ENCODE measurements at places on chromosomes 3 and 15. TPM values are rescaled to one million over a fixed set of nuclear protein-coding genes. Genes with fewer than 3 reads are reported as not detected.

GRCh38 chr3:148723631-148724030, 25.9 kb downstream of the AGTR1 start:
- ATAC-seq = no peak

- ATAC-seq = peak; percentile 48
These were observed 836.2 kb downstream of the AGBL1 start for GRCh38 chr15:86915811-86916331.

GRCh38 chr3:152719264-152719663, 115.7 kb upstream of the P2RY1 start:
- no peak for ATAC-seq

The ROPN1B gene
- total RNA-seq = not detected

DNA sequence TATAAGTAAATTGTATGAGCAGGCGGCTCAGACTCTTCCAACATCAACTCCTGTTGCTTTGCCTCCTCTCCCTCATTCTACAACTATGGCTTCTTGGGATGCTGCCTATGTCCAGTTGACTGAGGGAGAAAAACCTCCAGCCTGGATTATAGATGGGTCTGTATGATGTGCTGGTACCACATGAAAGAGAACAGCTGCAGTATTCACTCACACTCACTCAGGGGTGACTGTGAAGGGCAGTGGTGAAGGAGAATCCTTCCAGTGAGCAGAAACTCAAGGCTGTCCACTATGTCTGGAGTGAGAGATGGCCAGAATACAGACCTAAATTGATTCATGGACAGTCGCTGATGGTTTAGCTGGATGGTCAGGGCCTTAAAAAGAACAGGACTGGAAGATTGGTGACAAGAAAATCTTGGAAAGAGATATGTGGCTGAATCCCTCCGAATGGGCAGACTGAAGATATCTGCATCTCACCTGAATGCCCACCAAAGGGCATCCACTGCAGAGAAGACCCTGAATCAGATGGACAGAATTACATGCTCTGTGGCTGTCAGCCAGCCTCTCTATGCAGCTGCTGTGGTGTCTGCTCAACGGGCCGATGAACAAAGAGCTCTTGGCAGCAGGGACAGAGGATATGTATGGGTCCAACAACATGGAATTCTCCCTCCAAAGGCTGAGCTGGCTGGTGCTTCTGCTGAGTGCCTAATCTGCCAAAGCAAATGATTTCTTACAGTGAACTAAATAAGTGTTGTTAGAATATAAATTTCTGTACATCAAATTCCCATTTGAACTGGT, 1.9 kb upstream of the BCL2L10 start:
- ATAC-seq = no peak

GRCh38 chr3:134085034-134085775, 55.5 kb upstream of the SLCO2A1 start:
- no peak for ATAC-seq

- no peak for ATAC-seq
These were observed 48.8 kb downstream of the SENP7 start for GRCh38 chr3:101464235-101464634.

- no peak for ATAC-seq
These were observed 330.8 kb upstream of the PDZRN3 start for GRCh38 chr3:73955494-73956070.

GRCh38 chr3:157865352-157866000, 240.7 kb downstream of the SHOX2 start:
- ATAC-seq = no peak

The FBXO40 gene
- 0.16 TPM for total RNA-seq

DNA sequence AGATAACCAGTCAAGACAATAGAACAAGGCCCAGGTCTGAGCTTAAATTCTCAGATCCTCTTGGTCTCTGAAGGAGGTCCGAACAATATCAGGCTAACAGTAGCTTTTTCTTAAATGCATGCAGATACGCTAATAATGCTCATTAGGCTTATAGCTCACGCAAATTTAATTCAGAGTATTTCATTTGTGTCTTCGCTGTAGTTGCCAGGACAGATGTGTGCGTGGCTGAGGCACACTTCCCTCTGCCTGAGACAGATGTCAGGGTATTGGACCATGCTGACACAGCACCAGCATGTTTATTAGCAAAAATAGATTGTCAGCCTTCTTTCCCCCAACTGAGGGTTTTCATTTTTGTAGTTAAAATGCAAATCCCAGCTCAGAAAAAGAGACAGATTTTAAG, 102.9 kb upstream of the BFSP2 start:
- no peak for ATAC-seq

- no peak for ATAC-seq
These were observed 15.4 kb downstream of the ALPK3 start for GRCh38 chr15:84832448-84833040.

DNA sequence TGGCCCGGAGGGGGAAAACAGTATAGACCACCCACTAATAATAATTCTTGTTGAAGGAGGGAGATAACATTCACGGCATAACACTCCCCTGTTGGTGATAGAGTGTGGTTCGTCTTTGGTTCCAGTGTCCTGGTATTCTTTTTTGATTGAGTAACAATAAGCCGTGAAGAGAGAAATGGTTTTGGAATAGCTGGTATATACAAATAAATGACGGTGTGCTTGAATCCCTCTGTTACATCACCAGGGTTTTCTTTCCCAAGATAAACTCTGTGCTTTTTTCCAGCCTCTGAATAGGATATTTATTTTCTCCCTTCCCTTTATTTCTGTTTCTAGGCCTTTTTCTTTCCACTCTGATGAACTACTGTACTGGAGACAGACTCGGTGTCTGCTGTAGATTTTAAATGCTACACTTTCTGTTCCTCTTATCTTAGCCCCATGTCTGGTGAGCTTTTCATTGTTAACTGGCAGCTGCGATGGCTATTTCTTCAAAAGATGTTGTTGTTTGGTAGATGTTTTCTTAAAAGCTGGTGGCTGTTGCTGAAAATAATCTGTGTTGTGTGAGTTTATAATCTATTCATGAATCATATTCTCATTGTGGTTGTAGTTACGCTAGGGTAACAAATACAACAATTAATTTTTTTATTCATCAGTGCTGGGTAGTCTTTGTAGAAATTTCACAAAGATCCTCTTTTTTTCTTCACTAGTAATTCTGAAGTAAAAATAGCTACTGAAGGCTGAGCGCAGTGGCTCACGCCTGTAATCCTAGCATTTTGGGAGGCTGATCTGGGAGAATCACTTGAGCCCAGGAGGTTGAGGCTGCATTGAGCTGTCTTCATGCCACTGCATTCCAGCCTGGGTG, 15.5 kb upstream of the SCAANT1 start:
- peak; percentile 25 for ATAC-seq

DNA sequence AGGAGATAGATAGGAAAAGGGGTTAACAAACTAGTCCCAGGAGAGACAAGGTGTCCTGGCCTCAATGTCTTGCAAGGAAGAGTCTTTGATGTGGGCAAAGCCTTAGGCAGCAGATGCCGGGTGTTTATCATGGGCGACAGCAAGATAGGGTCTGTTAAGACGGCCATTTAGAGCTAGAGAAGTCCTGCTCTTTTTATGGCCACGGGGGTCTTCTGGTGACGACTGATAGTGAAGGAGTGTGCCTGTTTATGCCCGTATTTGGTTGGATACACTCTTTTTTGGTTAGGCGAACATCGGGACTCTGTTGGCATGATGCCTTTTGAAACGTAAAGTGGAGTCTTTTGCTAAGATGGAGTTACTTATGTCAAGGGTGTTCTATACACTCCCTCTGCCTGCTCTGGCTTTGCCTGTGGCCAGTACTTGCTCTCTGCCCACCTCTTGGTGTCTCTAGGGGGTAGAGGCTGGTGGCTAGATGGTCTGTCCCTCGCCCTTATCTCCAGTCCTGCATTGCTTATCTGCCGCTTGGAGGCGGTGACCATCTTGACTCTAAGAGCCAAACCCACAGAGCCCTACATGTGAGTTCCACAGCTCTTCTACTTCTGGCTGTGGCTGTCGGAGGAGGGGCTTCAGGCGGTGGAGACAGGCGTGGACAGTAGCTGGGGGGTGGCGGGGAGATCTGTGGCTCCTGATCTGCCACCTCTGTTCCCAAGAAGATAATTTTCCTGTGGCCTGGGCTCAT, 55.8 kb upstream of the ZBTB38 start:
- no peak for ATAC-seq

GRCh38 chr3:170565495-170565894, 20.4 kb downstream of the SLC7A14 start:
- ATAC-seq = no peak

- no peak for ATAC-seq
These were observed 214.2 kb downstream of the ERC2 start for GRCh38 chr3:56253941-56254665.

The ARL14 gene
- not detected for total RNA-seq

The CD200R1 gene
- 4.9 TPM for total RNA-seq

The NR2E3 gene
- not detected for total RNA-seq

GRCh38 chr3:156371701-156372100, 183.2 kb downstream of the SSR3 start:
- no peak for ATAC-seq

Data from gastroesophageal sphincter (tissue), 4 donors.